ENCODE measurements at places on chromosomes 6 and 20.
A peak's percentile ranks its signal among the peaks of the same experiment; 100 is the strongest.

DNA sequence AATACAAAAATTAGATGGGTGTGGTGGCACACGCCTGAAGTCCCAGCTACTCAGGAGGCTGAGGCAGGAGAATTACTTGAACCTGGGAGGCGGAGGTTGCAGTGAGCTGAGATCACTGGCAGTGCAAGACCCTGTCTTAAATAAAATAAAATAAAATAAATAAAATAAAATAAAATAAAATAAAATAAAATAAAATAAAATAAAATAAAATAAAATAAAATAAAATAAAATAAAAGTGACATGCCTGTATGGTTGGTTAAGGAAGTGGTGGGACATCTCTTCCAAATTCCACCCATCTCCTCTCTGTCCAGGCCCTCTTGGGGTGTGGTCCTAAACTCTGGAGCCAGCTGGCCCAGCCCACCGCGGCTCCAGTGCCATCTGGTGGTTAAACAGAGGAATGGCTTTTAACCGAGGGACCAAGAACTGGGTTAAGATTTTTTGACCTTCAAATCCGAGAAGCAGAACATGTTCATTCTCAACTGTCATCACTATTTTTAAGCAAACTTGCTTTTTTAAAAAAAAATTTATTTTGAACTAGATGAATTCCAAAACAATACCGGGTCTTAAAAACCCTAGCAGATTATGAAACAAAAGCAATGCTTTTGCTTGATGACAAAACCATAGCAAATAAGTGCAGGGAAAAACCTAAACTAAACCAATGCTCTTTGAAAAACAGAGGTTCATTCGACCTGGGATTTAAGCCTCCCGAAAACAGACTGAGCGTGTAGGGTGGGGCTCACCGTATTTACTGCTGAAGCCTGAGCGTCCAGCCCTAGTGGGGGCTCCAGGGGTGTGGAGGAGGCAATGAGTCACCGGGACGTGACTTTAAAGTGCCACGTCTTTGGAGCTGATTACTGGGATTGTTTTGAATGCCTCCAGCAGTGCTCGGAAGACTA is 68.8 kb downstream of the CDC5L start:
- DNase-seq = peak; percentile 64

DNA sequence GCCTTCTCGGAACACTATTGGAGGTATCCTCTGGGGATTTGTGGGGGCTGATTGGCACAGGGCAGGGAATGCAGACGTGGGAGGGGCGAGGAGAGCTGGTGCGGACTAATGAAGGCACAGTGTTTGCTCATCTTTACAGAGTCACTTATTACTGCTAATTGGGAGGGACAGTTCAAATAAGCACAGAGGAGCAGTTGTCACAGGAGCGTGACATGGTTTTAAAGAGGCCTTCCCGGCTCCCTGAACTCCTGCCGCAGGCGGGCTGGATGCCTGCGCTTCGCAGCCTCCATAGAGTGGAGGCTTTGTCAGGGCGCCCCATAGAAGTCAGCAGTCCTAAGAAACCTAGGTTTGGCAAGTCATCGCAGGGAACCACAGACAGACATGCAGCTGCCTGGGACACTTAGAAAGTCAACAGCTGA is 149.6 kb downstream of the LINC00237 start:
- DNase-seq = no peak

GRCh38 chr6:41638002-41638934 is at the start of gene MDFI:
Gene MDFI, plus strand, starts transcription at chr6:41638468. Its CDS starts 282 bp downstream, at chr6:41638750.
- DNase-seq = peak; percentile 87

- DNase-seq = no peak
Observed at GRCh38 chr6:16594849-16595248, 166.4 kb downstream of the ATXN1 start.
